CD4-positive, alpha-beta memory T cell (primary cell): ENCODE measurements at places on chromosomes 2 and 18. TPM values are rescaled to one million over a fixed set of nuclear protein-coding genes. Genes with fewer than 3 reads are reported as not detected.

TRIM43 gene
- not detected for polyA plus RNA-seq

HAAO gene
- 0.21 TPM for polyA plus RNA-seq

DNA sequence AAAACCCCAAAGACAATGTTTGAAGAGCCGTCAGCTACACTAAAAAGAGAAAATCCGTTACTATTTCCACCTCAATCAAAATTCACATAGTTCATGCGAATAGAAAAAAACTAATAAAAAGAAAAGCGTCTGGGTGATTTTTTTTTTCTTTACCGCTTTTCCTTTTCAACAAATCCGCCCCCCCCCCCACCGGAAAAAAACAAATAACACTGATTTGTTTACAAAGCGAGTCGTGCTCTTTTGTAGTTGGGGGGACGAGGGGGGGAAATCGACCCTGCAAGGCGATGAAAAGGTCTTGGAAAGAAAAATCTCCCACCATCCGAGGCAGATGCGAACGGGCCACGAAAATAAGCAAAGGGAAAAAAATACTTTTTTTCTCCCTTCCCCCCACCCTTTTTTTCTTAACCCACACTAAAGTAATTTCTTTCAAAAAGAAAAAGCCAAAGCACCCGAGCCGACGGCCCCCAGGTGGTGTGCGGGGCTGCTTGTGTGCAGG lies 638 bp downstream of the ZNF521 start:
- no peak for DNase-seq

DNA sequence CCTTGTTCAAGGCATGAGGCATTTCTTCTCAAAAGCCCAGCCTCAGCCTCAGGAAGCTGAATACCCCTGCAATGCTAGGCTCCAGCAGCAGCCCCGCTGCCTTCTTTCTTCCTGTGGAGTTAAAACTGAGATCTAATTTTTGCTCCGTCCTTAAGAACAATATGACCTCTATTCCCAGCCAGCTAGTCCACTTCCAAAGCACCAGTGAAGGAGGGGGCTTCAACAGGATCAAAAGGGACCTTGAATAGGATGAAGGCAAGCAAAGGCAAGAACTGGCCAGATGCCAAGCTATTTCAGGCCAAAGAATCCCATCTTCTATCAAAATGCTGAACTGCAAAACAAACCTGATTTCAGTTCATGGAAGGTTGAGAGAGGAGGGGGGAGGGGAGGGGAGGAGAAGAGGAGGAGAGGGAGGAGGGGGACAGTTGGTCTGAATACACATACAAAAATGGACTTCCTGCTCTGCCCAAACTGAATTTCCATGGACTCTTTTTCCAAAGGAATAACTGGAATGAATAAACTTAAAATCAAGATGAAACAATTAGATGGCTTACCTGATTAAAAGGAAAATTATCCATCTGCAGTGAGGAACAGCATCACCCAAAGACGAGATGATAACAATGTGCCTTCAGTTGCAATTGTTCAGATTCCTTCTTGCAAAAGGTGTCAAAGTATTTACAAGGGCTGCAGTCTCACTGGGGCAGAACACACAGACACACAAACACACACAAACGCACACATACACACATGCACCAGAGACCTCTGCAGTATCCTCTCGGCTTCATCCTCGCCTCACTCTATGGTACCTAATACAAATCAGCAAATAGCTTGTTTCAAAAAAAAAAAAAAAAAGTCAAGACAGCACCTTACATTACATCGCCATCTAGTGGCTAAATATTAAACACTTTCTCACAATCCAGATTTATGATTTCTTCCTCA lies at the start of gene SCN1A:
Gene SCN1A, minus strand, starts transcription at position 804 of the 939 bp plus-strand sequence. CDS start 54,399 bp downstream, outside the sequence.
- no peak for DNase-seq

POTEJ gene
- not detected for polyA plus RNA-seq

MGAT4A gene
- 336 TPM for polyA plus RNA-seq

TMEM163 gene
- not detected for polyA plus RNA-seq

DNA sequence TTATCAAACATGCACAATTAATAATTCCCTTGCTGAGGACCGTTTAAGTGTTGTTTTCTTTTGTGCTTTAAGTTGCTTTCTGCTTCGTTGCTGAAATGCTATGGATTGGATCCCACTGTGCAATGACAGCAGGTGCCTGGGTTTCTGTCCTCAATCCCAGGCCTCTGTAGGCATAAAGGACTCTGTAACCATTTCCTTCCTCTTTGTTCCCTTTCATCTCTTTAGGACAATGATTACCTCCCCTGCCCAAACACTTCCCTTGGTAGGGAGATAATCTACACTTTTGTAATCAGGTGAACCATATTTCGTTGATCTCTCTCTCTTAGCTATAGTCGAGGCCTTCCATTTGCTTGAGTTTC lies 58.6 kb upstream of the LYPD6B start:
- DNase-seq = no peak

- DNase-seq = no peak
Observed at GRCh38 chr2:219356834-219357233, 24.3 kb upstream of the RESP18 start.

DNA sequence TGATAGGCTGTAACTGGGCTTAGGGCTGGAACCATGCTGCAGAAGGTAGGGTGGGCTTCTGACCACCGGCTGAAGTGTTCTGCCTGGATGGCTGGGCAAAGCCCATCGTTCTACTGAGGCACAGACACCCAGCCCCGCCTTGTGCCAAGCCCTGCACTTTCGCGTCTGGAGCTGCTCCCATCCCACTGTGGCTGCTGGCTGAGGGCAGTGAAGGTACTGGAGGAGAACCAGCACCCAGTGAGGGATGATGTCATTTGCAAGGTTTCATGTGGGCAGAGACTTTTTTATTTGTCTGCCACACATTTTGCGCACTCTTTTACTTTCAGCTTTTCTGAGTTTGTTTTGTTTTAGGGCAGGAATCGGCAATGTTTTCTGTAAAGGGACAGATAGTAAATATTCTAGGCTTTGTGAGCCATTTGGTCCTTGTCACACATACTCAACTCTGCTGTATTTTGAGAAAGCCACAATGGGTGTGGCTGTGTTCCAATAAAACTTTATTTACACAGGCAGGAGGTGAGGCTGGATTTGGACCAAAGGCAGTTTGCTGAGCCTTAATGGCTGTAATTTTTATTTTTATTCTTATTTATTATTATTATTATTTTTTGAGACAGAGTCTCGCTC lies 85.6 kb downstream of the ASB1 start:
- DNase-seq = no peak

DNA sequence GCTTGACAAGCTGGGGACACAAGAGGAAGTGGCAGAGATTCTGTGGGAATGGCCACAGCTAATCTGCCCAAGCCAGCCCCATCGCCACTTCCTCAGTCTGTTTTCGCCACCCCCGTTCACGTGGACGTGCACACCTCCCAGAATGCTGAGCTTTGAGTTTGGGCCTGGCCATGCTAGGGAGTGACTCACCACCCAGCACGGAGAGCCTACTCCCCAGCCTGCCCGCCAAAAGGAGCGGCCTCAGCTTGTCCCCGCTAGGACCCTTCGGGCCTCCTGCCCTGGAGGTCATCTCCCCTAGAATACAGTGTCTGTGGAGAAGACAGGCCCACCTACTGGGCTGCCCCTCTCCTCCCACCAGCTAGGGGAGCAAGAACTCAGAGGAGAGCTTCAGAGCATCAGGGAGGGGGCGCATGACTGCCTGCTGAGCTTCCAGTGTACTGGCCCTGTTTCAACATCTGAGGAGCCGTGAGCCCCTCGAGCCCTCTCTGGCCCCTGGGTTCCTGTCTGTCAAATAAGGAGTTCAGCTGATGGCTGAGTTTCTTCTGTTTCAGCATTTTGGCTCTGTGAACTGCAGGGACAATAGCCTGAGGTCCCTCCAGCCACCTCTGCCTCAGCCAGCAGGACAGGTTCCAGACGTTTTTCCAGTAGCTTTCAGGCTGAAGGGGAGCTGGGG lies 5.1 kb downstream of the SLC35F6 start:
- no peak for DNase-seq

DNA sequence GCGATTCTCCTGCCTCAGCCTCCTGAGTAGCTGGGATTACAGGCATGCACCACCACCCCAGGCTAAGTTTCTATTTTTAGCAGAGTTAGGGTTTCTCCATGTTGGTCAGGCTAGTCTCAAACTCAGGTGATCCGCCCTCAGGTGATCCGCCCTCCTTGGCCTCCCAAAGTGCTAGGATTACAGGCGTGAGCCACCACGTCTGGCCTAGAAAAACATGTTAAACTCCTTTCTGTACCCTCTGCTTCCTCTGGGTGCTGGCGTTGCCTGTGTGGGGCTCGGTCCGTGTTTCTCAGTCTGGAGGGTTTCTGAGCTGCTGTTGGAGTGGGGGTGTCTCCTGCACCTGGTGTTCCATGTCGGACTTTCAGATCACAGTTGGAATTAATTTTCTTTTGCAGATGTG lies 17.9 kb downstream of the LDLRAD4 start:
- no peak for DNase-seq

CD28 gene
- 132 TPM for polyA plus RNA-seq

GRCh38 chr2:164852086-164852485 lies 10.5 kb upstream of the COBLL1 start:
- no peak for DNase-seq

IAH1 gene
- 98.4 TPM for polyA plus RNA-seq

- DNase-seq = no peak
Observed at GRCh38 chr18:24964216-24964615, 387.8 kb downstream of the ZNF521 start.

DNA sequence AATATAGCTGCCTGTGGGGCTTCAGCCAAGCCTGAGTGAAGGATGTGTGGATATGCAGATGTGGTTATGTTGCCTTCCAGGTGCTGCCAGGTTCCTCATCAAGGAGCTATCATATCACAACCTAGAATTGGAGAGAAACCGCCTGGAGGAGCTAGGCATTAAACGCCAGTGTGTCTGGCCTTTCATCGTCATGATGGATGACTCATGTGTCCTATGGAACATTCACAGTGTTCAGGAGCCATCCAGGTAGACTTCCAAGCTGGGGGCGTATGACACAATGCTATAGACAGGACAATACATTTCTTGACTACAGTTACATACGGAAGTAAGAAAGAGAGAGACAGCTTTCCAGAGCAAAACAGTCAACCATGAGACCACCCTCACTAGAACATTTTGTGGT lies 86.8 kb downstream of the ESCO1 start:
- DNase-seq = no peak

DNA sequence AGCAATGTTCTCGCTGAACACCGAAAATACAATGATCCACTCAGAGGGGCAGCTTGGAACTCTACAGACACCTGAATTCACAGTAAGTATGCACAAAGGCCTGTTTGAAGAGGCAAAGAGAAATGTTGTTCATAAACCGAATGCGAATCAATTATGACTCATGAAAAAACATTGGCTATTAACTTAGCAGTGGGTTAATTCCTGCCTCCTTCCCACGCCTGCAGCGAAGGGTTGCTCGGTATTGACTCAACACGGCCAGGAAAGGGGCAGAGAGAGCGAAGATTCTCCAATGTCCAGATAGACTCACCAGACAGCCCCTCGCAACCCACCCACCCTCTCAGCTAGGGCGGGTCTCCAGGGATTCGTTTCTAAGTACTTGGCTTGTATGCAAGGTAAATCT lies 9.4 kb downstream of the CRACDL start:
- no peak for DNase-seq

DNA sequence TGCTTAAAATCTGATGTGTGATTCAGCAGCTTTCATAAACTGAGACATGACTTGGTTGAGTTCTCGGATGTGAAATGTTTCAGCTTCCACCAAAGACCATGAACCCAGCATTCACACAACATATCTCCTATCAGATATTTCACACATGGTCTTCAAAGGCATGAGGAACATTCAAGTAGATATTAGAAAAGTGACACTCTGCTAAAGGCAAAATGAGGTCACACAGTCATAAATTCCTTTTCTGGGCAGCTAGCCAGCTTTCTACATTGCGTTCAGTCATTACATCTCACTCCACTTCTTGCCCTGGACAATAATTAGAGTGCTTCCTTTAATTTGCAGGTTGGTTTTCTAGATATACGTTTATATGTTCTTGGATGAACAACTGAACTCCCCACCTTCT lies 96.7 kb downstream of the GAREM1 start:
- no peak for DNase-seq

DNA sequence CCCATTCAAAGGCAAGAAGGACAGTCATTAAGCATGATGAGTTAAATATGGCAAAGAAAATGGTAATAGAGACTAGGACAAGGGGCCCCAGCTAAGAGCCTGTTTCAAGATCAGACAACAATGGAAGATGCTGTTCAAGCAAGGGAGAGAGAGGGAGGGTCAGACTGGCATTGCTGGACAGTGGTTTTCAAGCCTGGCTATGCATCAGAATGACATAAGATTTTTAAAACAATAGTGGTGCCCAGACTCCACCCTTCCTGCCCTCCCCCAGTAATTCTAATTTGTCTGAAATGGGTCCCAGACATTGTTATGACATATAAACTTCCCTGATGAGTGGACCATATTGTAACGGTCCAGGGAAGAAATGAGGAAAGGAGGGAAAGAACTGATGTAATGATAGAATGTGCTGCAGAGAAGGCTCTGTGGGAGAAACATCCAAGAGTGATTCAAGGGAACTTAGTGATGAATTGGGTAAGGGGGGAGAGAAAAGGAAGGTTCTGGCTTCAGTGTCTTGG lies 112.9 kb upstream of the TRIB2 start:
- no peak for DNase-seq

GRCh38 chr2:212733273-212733672 lies 194.7 kb upstream of the ERBB4 start:
- no peak for DNase-seq

RAPGEF4 gene
- not detected for polyA plus RNA-seq

DNA sequence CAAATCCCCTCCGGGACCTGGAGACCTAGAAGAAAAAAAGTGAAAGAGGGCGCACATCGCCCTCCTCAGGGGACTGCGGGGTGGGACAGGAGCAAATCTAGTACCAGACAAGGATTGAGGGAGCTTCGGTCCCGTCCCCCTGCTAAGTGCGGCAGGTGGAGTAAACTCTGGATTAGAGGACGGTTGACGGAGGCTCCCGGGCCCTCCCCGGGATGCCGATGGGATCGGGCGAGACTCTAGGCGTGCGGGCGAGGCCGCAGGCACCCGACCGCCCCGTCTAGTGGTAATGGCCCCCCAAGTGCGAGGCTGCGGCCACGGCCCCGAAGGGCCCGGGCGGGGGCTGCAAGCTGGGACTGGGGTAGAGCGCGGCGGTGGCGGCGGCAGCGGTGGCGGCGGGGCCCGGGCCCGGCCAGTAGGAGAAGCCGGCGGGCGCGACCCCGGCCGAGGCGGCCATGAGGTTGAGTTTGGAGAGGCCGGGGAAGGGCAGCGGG lies 3.5 kb downstream of the FEV start:
- no peak for DNase-seq

DNA sequence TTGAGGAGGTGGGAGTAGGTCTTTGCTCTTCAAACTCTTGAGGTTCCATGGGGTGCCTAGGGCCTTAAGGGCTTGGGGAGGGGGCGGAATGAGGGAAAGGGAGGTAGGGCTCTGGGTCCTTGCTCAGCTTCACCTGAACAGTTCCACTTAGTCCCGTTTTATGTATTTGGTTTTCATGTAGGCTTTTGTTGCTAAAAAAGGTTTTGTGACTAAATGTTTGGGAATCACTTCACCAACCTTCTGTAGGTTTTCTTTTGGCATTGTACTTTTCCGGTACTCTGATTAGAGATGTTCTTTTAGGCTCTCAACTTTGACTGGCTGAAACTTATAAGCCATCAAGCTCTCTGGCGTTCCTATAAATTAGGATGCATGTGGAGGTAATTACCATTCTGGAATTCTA lies 108.1 kb downstream of the MYCN start:
- DNase-seq = no peak

FSHR gene
- not detected for polyA plus RNA-seq

- no peak for DNase-seq
Observed at GRCh38 chr2:239381709-239382134, 19.1 kb downstream of the HDAC4 start.
